Umbilical cord (tissue), 2 donors: ENCODE measurements at places on chromosomes 2 and 18.

- no peak for DNase-seq
These were observed 907 bp downstream of the FHL2 start for GRCh38 chr2:105397953-105398335.

- no peak for DNase-seq
These were observed 318.7 kb downstream of the PTH2R start for GRCh38 chr2:208725280-208725679.

DNA sequence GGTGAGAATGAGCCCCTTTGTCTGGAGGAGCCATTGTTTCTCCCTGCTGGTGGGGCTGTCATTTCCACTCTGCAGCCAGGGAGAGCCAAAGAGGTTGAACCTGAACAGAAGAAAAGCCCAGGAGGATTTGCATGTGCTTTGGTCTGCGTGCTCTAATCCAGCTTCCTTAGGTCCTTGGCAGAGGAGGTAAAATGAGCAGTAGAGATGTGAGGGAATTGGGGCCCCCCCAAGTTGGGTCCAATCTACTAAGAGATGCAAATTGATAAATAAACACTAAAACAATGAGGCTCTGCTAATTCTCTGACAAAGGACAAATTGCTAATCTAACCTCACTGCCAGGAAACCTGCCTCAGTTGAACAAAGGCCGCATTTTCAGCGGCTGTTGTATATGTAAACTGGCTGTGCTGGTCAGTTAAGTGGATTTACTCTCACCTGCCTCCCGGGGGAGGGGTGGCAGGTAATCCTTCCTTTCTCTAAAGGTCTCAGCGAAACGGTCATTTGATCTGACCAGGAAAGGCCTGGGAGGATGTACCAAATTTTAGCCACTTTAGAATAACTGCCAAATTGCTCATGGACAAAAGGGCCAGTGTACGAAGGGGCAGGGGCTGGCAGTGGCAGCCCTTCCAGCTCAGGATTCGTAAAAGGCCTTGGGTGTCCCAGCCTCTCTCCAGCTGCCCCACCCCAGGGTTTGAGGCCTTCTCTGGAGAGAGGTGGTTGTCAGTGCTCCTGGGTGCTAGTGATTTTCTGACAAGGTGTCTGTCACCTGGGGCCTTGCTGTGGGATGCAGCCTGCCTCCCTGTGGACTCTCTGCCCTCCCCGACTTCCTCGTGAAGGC lies 193.6 kb downstream of the MIB1 start:
- no peak for DNase-seq

DNA sequence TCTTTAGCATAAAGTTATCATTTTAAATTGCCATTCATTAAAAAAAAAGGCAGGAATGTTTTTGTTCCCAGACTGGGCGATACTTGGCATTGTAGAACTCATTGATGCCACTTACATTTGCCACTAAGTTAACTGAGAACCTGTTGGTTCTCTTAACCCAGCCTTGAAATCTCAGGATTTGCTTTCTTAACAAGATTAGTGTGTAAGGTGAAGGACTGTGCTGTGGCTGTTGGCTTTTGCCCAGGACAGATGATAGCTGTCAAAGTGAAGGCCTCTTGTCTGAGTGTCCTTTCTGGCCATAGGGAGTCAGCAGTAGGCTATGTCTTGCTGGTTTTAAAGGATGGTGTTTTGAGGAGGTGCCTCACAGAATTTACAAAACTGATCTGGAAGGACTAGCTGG lies 2.6 kb downstream of the DPYSL5 start:
- no peak for DNase-seq

GRCh38 chr2:220168891-220169546 lies 541.6 kb downstream of the SLC4A3 start:
- DNase-seq: no peak

DNA sequence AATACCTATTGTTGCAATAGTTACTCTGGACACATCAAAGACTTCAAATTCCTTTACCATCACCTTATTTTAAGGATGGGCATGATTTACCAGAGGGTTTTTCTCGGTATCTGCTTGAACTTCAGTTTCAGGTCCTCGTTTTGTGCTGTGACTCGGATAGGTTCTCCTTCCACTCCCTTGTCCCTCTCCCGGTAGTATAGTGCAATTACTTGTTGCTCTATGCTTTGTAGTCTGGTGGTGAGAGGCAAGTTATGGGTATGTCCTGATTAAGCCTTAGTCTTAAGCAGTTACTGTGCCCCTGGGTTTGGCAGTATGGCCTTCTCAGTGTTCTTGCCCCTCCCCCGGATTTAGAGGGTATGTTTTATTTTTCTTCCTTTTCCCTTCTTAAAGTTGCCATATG lies 96.6 kb downstream of the RHBDD1 start:
- no peak for DNase-seq

DNA sequence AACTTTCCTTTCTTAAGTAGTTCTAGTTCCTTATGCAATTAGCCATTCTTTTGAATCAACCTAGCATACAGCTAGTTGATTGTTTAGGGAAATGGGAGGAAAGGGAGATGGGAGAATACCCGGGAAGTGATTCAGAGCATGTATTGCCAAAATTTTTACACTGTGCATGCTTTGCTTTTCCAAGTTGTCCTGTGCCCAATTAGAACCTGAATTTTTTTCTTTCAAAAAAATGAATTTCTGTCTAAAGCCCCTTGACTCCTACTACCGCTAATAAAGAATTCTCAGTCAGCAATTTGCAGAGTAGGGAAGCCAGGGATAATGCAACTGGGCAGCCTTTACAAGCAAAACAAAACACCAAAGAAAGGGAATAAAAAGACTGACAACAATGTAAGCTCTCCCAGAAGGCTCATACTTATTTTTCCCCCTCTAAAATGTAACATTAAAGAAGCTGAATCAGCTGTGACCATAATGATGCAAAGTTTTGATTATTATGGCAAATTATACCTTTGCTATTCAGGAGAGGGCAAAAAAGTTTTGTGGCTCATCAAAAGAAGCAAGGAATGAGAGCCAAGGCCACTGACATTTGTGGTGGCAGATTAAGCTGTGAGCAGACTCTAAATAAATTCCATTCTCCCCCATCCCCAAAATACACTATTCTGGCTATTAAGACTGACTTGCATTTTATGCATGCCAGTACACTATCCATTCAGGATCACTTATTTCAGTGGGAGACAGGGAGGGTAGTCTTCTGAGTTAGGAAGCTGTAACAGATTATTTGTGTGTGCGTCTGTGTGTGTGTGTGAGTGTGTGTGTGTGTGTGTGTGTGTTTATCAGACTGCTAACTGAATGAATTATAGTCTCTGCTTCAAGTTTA lies 174.3 kb downstream of the ERBB4 start:
- DNase-seq: no peak

DNA sequence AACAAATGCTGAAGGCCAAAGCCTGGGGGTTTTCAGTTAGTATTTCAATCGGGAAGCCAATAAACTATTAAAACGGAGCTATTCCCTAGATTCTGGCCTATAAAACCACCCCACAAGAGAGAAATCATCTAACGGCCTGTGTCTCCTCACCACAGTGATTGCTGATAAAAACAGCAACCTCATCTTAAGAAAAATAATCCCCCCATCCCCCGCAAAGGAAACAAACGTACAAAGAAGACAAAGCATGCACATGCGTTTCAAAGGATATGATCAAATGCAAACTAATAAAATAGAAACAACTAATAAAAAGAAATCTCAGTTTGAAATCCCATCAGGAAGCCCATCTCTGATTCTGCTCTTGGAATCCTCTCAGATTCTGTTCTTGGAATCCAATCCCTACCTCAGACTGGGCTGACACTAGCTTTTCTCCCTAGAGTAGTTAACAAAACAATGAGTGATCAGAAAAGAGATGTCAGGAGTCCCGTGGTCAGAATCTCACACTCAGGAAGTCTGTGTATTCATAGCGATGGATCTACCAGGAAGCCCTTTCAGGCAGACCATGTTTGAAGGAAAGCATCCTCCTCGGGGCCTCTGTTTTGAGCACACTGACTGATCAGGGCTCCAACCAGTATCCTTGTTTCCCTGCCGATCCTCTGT lies 150.7 kb downstream of the THADA start:
- DNase-seq: no peak

GRCh38 chr2:86807133-86807467 lies 16.4 kb upstream of the CD8A start:
- no peak for DNase-seq

GRCh38 chr2:24301599-24301998 lies 58.7 kb downstream of the ITSN2 start:
- DNase-seq: no peak

GRCh38 chr2:176385838-176386237 lies 116.6 kb downstream of the MTX2 start:
- no peak for DNase-seq

GRCh38 chr2:222424276-222424728 lies at the start of gene SGPP2:
Gene SGPP2 (plus strand): TSS chr2:222424543. CDS start chr2:222424603, 60 bp downstream.
- DNase-seq: no peak

- no peak for DNase-seq
These were observed 200.3 kb upstream of the SLC8A1 start for GRCh38 chr2:40652155-40652554.

- no peak for DNase-seq
These were observed 396.5 kb downstream of the CCDC85A start for GRCh38 chr2:56580242-56580641.

- no peak for DNase-seq
These were observed 91.0 kb downstream of the MCFD2 start for GRCh38 chr2:46824611-46825010.

DNA sequence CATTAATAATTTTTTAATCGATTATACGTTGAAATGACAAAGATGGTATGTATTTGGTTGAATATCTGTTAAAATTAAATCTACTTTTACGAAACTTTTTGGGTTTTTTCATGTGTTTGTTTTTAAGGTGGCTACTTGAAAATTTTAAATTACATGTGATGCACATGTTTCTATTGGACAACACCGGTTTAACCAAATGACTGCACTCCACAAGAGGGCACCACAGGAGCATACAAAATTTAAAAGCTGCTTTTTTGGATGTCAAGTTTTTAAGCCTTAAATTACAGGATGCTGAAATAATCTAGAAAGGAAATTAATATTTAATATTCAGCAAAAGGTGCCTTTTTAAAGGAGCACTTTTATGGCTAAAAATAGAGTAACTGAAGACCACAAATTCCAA lies 98.7 kb downstream of the ACVR1 start:
- peak; percentile 42 for DNase-seq

- DNase-seq: no peak
These were observed 22.4 kb downstream of the MAL start for GRCh38 chr2:95047629-95048510.

DNA sequence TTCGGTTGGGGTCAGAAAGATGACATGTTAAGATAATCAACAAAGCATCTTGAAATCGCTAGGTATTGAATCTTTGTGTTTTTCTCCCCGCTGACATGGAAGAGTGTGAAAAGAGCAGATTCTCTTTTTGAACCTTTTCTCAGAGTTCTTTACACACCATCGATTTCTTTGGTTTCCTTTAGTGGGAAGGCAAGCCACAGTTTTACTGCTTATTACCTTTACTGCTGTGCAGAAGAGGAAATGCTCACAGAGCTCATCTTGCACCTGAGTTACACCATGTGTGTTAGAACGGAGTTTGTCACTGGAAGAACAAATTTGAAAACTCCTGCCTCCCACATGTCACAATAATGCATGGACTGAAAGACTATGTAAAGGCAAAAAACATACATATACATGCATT lies 45.3 kb upstream of the PDK1 start:
- no peak for DNase-seq

- peak; percentile 24 for DNase-seq
These were observed 66.1 kb upstream of the NXPH2 start for GRCh38 chr2:138846216-138846821.

DNA sequence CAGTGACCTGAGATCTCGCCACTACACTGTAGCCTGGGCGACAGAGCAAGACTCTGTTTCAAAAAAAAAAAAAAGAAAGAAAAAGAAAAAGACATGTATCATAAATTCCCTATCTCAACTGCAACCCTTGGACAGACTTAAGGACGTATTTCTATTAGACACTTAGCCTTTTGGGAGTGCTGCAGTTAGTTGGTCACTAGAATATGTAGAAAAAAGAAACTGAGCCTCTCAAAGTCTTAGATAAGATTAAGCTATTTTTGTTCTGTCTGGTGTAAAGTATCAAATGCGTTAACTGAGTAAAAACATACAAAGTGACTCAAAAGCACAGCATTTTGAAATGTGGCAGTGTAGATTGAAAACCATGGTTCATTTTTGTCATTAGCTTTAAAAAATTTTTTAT lies 7.3 kb downstream of the NBEAL1 start:
- DNase-seq: peak; percentile 51
